ENCODE measurements at places on chromosomes 5 and 9.

DNA sequence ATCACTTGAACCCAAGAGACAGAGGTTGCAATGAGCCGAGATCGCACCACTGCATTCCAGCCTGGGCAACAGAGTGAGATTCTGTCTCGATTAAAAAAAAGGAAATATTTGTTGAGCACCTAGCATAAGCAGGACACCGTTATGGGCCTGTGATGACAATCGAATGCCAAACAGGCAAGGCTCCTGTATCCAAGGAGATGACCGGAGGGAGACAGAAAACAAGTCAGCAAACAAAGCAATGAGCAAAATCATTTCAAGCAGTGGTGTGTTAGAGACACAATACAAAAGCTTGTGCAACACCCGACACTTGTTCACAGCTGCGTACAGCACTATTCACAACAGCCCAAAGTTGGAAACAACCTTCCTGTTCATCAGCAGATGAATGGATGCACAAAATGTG lies 87.1 kb upstream of the CPEB4 start:
- no peak for DNase-seq

DNA sequence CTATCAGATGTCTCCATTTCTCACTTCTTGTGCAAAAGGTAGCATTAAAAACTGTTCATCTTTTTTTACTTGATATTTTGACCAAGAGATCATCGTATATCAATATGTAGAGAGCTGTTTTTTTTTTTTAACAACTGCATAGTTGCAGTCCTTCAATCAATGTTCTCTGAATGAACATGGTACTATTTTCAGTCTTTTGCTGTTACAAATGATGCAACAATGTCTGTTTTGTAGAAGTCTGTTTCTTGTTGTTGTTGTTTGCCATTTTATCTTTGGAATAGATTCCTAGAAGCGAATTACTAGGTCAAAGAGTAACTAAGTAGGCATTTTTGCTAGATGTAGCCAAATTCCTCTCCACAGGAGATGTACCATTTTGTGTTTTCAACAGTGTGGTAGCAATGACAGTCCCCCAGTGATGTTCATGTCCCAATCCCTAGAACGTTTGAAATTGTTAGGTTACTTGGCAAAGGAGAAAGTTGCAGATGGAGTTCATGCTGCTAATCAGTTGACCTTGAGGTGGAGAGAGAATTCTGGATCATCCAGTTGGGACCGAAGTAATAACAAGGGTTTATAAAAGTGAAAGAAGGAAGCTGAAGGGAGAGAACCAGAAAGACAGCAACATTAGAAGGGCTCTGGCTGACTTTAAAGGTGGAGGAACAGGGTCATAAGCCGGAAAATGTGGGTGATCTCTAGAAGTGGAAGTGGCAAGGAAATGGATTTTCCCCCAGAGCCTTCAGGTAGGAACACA lies 6.3 kb downstream of the MTREX start:
- DNase-seq: no peak

DNA sequence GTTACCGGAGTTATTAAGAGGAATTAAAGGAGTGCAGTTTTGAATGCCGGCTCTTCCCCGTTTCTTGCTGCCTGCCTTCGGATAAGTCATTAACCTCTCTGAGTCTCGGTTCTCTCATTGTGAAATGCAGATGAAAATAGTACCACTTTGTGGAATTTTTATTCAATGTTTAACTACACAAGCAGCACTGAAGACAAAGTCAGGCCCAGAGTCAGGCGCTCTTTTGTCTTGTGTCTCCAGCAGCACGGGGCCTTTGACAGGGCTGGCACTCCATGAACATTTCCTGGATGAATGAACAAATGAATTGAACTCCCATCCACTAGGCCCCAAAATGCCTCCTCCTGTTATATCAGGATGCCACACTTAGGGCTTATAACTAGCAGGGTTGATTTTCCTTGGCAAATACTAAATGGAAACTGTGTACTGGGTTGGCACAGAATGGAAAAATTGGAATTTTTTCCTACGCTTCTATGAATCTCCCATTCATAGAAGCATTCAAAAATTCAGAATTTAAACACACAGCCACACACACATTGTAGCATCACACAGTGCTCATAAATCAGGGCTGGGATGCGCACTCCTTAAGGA lies 332.8 kb downstream of the MLLT3 start:
- DNase-seq: no peak

DNA sequence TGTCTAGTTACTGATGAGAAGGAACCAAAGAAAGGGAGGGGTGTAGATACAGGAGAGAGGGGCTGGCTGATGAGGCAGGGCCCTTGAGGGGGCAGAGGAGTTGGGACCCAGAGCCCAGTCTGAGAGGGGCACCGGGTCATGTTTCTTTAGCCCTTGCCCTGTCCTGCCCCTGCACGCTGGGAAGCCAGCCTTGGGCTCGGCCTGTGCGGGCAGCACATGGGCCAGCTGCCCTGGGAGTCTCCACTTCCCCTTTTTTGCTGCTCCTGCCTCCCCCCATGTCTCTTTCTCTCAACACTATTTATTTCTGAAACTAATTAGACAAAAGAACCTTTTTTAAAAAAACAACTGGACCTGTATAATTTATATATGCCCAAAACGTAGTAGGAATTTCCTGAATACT lies 20.5 kb downstream of the MVB12B start:
- peak; percentile 26 for DNase-seq

GRCh38 chr5:163789870-163790269 lies 284.5 kb downstream of the MAT2B start:
- DNase-seq: no peak

DNA sequence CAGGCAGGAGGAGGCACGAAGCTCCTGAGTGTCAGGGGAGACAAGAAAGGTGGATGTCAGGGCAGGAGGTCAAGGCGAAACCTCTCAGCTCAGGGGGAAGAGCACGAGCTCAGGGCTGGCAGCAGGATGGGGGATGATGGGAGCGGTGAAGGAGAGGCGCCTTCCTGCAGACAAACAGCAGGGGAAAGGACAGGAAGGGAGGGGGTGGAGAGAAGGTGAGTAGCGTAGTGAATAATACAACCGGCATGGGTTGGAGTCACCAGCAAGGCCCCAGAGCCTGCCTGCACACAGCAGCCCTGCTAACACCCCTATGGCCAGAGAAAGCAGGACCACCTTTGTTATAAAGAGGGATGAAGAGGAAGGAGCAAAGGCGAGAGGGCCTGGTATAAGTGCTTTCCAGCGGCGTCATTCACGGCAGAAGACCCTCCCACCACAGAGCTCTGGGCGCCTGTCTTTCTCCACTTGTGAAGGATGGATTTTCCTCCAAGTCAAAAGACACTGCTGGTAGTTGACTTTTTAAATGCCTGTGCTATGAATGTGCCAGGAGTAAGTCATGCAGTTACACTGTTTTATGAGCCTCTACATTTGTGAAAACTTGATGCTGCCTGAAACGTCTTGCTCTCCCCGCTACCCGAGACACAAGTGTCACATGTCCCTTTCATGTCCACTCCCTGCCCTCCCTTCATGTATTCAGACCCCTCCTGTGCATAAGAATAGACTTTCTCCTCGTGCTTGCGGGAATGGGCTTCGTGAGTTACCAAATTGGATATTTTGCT lies 84.8 kb upstream of the IRX1 start:
- DNase-seq: no peak

DNA sequence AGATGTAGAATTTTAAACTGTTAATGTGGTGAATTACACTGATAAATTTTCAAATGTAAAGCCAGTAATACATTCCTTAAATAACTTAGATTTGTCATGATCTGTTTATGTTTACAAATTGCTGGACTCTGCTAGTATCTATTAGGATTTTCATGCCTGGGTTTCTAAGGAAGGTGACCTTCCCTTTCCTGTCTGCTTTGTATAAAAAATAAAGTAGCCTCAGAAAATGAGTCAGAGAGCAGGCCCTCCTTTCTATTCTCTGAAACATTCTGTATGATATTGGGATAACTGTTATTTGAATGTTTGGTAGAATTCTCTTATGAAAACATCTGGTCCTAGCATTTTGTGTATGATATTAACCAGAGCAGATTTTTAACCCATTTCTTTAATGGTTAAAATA lies 255.3 kb downstream of the SYK start:
- DNase-seq: no peak

- DNase-seq: no peak
These were observed 179.0 kb upstream of the PITX1 start for GRCh38 chr5:135213027-135213386.

DNA sequence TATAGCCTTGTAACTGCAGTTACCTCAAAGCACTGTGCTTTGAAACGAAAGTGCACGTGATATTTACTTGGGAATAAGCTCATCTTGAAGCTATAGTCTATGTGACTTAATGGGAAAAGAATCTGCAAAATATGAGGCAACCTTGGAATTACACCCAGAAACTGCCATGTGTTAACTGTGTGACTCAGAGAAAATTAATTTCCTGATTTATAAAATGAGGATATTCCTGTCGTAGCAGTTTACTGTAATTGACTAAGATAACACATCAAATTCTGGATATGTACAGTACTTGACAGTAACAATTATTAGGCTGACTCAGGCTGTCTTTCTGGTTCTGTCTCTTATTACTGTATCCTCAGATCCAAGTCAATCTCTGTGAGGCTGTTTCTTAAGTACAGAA lies 1079.9 kb upstream of the ACO1 start:
- DNase-seq: no peak

GRCh38 chr5:68565427-68565826 lies 349.9 kb downstream of the PIK3R1 start:
- DNase-seq: no peak

DNA sequence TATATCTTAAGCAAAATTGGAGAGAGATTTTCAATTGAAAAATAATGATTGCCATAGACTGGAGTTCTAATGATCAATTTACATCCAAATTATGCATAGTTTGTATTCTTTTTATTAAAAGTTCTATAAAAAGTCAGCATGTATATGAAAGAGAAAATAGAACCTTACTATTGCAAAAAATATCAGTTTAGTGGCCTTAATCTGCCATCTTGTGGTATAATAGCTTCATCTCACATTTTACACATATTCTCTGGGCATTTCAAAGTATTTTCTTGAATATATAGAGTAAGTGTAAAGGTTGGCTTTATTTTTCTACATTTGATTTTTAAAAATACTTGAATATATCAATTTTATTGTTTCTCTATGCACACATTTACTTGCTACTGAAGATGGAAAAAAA lies 1858.6 kb upstream of the CDH9 start:
- DNase-seq: no peak

- no peak for DNase-seq
These were observed 201.2 kb upstream of the IER5L start for GRCh38 chr9:129379181-129379836.

GRCh38 chr5:168159425-168159824 lies 132.0 kb upstream of the WWC1 start:
- DNase-seq: peak; percentile 85

DNA sequence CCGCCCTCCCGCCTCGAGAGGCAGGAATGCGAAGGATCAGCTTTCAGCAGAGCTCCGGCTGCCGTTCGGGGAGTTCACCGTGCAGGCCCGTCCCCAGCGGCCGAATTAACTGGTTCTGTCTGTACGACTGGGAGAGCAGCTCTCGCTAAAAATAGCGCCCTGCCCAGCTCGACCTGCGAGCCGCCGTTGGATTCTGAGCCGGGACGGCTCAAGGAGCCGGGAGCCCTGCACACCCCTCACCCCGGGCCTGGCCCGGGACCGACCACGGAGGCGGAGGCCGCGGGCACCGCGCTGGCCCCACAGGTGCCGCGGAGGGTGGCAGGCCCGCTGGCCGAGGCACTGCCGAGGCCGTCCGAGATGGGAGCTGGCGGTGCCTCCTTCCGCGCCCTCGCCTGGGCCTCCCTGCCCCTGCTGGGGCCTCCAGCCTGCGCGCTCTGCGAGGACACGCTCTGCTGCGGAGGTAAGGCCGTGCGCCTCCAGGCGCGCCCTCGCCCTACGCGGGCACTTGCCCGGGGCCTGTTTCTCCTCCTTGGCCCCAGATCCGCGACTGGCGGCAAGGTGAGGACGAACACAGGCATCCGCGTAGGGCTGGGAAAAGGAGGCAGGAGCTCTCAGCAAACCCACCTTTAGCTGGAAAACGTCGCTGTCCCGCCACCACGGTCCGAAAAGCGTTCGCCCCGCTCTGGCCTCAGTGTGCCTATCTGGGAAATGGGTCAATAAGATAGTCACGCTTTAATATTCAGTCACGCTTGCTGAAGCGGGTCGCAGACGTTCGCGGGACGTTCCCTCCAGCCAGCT lies 53.1 kb upstream of the DAB2IP start:
- DNase-seq: no peak

DNA sequence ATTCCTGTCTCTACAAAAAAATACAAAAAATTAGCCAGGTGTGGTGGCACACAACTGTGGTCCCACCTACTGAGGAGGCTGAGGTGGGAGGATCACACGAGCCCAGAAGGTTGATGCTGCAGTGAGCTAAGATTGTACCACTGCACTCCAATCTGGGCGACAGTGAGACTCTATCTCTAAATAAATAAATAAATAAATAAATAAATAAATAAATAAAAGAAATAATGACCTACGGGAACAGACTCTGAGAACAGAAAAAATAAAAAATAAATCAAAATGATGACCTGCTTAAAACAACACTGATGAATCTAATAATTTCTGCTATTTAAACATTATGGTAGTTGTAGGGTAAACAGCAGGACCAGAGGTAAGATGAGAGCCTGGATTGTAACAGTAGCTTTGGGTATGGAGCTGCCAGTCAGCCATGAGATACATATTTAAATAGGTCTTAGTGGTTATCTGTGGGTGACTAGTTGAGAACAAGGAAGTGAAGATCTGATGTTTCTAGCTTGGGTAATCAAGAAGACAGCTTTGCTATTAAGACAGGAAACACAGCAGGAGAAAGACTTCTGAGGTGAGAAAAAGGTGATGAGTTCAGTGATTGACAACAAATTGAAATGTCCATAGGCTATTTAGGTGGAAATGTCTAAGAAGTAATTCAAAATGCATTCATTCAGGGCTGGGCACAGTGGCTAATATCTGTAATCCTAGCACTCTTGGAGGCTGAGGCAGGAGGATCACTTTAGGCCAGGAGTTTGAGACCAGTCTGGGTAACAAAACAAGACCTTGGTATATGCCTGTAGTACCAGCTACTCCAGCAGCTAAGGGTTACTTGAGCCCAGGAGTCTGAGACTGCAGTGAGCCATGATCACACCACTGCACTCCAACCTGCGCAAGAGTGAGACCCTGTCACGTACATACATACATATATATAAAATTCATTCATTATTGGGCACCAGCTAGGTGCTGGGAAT lies 11.0 kb downstream of the RNF145 start:
- peak; percentile 63 for DNase-seq

DNA sequence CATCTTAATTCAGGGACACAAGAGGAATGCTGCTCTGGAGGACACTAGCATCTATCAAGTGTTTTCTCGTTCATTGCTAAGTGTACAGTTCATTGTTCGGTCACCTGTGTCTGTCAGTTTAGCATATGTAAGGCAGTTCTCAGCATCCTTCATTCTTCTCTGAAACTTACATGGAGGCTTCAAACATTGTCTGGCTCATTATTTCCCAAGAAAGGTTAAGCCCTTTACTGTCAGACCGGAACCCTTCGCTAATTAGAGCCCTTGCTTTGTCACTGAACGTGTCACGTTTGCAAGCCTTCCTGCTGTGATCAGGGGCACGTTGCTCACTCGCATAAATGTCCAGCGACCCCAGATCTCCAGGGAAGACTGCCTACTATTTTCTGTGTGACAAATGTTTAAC lies 62.3 kb upstream of the RIOK2 start:
- DNase-seq: no peak
